ENCODE measurements at places on chromosomes 7 and 10. TPM values are rescaled to one million over a fixed set of nuclear protein-coding genes. Genes with fewer than 3 reads are reported as not detected.

Gene MMD2
- total RNA-seq: not detected

Gene TCERG1L
- total RNA-seq: not detected

Gene ADAMTS14
- total RNA-seq: 2.5 TPM

Gene IDI2
- total RNA-seq: not detected

Gene FXYD4
- not detected for total RNA-seq

Gene CCDC7
- 10.9 TPM for total RNA-seq

Gene GNG11
- 8.5 TPM for total RNA-seq

Gene BCAP29
- total RNA-seq: 45.7 TPM

Gene CYP2C9
- not detected for total RNA-seq

Gene CALML3
- not detected for total RNA-seq

Gene ASAH2B
- total RNA-seq: 2.3 TPM

Gene MCM7
- 31.6 TPM for total RNA-seq

Gene SLC16A9
- total RNA-seq: 2.5 TPM

Gene PIK3CG
- 0.03 TPM for total RNA-seq

Gene C10orf71
- total RNA-seq: not detected

Gene OPN4
- total RNA-seq: not detected

Gene FOXI2
- not detected for total RNA-seq

Gene LGI1
- total RNA-seq: 0.13 TPM

Gene UNC5B
- total RNA-seq: 38.6 TPM

Gene GPR85
- 1.3 TPM for total RNA-seq

Gene PTPRZ1
- total RNA-seq: 0.46 TPM

Gene CHST15
- total RNA-seq: 1.7 TPM

Data from smooth muscle cell of the pulmonary artery (primary cell).